ENCODE measurements at places on chromosomes 16 and 17. TPM values are rescaled to one million over a fixed set of nuclear protein-coding genes. Genes with fewer than 3 reads are reported as not detected.

ALOXE3 gene
- 0.33 TPM for total RNA-seq

EPX gene
- not detected for total RNA-seq

SGF29 gene
- 44.5 TPM for total RNA-seq

PRSS33 gene
- not detected for total RNA-seq

HBM gene
- not detected for total RNA-seq

Data from CD8-positive, alpha-beta T cell (primary cell).